ENCODE measurements at places on chromosomes 7 and 10.

DNA sequence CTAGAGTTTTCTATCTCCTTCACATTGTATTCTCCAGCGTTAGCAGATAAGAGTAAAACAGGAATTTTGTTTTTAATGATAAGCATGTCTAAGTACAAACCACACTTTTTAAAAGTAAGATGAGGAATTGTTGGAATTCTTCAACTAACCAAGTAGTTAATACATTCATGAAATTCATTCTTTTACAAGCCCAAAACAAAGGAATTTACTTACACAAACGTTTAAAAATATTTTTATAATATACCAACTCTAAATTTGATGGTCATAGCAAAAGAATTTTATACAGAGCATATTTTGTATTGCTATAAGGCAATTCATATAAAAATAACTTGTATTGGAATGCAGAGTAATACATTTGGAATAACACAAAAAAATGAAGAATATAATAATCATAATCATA, 51.3 kb downstream of the TWIST1 start:
- DNase-seq, result no peak

DNA sequence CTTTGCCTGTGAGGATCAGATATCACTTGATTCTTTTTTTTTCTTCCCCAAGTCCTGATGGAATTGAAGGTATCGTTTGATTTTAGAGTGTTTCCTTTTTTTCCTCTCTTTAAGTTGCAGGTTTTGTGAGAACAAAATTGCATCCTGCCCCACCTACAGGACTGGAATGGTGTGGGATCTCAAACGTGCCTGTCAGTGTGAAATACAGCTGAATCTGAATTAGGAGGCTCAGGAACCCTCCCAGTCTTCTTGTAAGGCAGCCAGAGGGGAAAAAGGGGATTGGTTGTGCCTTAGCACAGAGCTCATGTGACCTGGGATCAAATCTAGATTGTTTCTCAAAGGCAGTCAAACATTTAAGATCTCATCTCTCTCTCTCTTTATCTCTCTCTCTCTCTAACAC, 32.7 kb upstream of the KLHL7 start:
- DNase-seq, result no peak

DNA sequence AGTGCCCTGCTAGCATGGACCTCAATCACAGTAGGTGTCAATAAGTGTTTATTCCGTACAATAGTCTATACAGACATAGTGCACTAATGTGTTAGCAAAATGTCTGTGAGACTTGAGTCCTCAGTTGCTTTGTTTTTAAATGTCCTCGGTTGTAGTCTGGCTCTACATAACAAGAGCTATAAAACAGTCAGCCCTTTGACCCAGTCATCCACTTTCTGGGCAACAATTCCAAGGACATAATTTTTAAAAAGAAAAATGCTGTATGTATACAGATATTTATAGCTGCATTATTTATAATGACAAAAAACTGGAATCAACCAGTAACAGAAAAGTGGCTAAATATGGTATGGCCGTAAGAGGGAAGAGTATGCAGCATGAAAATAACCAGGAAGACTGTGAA, 2.8 kb upstream of the PDLIM1 start:
- no peak for DNase-seq

DNA sequence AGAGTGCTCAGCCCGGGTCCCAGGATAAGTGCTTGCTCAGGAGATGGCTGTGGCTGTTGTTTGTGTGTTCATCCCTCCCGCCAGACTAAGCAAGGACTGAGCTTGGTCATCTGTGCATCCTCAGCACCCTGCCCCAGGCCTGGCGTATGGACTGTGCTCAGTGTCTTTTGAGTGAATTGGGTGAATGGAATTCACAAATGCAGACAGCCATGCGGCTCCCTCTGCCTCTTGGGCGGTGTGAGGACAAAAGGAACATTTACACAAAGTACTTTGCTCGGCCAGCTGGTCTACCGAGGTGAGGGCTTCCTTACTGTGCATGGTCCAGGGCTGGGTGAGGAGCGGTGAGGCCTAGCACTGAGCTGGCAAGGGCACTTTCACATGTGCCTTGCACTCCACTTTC, 120.2 kb downstream of the CDH23 start:
- DNase-seq, result no peak

GRCh38 chr7:38565289-38565688, 65.9 kb downstream of the AMPH start:
- no peak for DNase-seq

DNA sequence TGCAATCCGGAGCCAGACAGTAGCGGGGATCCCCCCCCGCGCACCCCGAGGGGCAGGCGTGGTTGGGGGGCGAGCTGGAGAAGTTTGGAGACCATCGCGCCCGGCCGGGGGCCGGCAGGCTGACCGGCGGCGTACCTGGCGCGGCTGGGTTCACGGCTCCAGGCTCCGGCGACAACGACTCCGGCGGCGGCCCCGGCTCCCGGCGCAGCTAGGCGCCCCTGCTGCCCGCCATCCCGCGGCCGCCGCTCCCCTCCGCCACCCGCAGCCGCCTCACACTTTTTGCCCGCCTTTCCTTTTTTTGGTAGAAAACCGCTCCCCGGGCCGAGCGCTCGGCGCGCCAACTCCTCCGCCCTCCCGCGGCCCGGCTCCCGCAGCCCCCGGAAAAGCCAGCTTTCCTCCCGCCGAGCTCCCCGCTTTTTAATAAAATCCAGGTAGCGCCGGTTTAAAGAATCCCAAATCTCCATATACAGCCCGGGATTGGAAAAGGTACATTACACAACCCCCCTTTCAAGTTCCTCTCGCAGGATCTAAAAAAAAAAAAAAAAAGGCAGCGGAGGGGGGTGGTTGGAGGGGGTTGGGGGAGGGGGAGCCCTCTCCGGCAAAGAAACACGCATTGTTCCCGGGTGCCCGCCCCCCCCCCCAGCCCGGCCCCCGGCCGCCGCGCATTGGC, at the start of gene TNRC18:
TSS of gene TNRC18 (minus strand) at position 529 of the 670 bp plus-strand sequence. CDS start 2,588 bp downstream, outside the sequence.
- DNase-seq, result peak; percentile 47

DNA sequence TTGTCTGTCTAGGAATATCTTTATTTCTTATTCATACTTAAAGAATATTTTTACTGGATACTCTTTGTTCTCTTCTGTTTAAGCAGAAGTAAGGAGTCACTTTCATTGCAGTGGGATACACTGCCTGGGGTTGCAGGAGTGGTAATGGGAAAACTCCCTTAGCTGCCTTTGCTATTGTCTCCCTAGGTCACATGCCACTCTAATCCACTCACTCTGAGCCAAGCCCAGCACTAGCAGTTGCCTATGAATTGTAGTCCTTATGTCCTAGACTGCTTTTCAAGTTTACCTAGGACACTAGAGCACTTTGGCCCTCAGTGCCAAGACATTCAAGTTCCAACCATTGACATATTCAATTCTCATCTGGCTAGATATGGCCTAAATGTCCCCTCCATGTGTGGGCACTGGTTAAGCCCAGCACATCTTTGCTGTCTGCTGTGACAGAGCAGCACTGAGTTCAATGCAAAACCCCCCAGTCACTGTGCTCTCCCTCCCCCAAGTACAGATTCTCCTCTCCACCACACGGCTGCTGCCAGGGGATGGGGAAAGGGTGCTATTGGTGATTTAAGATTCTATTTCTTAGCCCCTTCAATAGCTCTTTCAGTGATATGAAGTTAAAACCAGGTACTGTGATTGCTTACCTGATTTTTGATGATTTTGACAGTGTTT, 991.7 kb upstream of the KCND2 start:
- DNase-seq, result no peak

- no peak for DNase-seq
Measured at GRCh38 chr7:24572016-24572392, 1.2 kb upstream of the PALS2 start.

DNA sequence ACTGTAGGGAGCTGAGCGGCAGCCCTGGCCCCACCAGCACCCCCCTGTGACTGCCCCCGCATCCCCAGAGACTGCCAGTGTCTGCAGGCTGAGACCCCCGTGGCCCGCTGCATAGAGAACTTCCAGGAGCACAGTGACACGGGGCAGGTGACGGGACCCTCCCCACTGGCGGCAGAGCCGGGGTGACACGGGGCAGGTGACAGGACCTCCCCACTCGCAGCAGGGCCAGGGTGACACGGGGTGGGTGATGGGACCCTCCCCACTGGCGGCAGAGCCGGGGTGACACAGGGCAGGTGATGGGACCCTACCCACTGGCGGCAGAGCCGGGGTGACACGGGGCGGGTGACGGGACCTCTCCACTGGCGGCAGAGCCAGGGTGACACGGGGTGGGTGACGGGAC, 2.3 kb downstream of the GPER1 start:
- no peak for DNase-seq

GRCh38 chr10:67476201-67476600, 219.8 kb downstream of the CTNNA3 start:
- DNase-seq, result no peak

GRCh38 chr10:2933924-2934323, 133.4 kb upstream of the PFKP start:
- DNase-seq, result no peak

DNA sequence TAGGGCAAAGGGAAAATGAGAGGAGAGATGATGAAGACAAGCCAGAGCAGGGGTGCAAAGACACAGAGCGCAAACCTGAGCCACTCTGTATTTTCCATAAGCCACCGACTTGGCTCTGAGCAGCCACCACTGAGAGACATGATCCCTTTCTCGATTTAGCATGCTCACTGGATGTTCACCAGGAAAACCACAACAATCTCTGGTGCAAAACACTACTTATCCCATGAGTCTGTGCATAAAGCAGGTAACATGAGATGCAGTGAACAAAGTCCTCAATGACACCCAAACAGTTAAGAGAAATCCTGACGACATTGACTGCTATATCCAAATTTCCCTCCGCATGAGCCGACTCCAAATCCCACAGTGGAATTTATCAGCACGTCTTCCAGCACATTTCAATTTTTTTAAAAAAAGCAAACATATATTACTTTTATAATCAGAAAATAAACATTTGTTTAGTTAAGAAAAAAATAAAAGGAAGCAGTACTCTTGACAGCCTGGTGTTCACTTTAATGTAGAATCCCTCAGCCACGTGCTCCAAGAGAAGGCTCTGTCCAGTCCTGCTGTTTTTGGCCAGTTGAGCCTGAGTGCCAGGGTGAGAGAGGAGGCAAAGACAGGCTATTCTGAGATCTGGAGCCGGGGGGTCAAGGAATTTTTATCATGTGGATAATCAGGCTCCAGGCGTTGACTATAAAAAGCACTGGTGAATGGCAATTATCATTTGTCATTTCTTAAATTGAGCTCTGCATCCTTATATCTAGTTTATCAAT, 238.4 kb downstream of the KCNMA1 start:
- DNase-seq, result no peak

- DNase-seq, result no peak
Measured at GRCh38 chr7:74683799-74684198, 26.3 kb downstream of the GTF2I start.

GRCh38 chr10:93598157-93598556, 2.9 kb downstream of the RBP4 start:
- no peak for DNase-seq

DNA sequence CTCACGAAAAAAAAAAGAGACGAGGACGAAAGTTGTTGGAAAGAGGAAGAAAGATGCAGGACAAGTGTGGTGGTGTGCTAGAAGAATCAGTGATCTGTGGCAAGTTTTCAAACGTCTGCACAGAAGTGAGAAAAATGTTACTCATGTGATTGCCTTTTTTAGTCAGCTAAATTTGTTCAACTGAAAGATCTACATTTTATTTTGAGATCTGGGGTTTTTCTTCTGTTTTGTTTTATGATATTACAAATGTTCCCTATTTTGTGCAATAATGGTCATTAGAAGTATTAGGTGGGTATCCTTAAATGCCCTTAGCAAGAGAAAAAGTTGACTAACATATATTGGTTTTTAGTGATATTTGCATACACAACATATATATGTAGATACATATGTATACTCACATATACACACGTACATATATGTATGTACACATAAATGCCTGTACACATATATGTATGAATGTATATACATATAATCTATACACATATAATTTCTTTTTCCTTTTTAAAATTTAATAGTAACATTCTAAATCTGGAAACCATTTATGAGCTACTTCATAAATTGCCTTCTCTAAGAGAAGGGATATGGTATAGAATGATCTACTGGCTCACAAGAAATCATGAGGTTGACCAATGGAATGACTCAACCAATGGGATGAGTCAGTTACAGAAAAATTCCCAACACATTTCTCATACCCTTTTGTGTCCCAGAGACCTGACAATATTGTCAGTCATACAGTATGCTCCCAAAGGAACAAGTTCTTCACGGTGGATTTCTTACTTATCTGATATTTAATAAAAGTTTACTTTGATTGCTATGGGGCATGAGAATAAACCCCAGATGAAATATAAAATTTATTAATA, 38.4 kb downstream of the SLC39A12 start:
- no peak for DNase-seq

- DNase-seq, result no peak
Measured at GRCh38 chr7:22394739-22395138, 37.8 kb upstream of the RAPGEF5 start.

- DNase-seq, result no peak
Measured at GRCh38 chr7:94129443-94130140, 125.4 kb upstream of the BET1 start.

GRCh38 chr10:101295261-101295660, 58.7 kb upstream of the BTRC start:
- DNase-seq, result no peak

DNA sequence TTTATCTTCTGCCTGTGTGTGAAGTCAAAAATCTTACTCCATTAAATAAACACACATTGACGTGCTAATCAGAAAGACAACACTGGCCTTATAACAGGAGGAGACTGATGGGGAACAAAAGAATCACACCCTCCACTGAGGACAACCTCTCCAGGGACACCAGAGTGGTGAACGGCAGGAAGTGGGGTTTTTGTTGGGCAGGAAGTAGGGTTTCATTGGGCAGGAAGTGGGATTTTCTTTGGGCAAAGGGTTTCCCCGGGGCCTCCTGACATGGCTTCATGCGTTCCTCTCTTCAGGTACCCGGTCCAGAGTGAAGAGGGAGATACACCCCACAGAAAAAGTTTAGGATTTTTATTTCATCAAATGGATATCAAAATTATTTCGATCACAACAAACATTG, 30.6 kb downstream of the ADARB2 start:
- DNase-seq, result peak; percentile 5
